Stimulated activated CD4-positive, alpha-beta T cell treated with anti-CD3 and anti-CD28 coated beads, Interleukin-4, amount 100 ng/mL, for 4 hours (primary cell): ENCODE measurements at places on chromosomes 1 and 21.

GRCh38 chr1:39828734-39829133 is 40.1 kb upstream of the BMP8B start:
- no peak for DNase-seq

DNA sequence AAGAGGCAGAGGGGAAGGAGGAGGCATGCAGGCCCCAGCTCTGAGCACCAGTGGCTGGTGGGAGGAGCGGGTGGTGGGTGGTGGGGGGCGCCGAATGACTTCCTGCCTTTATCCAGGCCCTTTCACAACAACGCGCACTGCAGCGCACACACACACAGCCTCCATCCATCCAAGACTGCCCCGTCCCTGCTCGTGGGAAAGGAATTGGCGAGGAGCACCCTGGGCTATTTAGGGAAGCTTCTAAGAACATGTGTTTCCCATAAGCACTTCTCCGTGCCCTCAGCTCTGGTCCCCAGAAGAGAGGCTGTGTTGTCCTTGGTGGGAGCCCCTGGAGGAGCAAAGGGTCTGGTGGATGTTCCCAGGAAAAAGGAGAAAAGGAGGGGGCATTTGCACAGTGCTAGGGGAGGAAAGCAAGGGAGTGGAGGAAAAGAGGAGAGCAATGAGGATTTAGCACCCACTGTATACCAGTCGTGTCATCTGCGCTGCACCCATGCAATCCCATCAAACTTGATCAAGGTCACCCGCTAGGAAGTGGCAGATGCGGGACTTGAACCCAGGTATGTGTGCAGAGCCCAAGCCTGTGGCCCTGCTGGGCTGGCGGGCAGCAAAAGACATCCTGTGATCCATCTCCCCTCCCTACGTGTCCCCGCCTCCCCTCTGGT is 28.1 kb downstream of the EPHA2 start:
- DNase-seq, result no peak

- no peak for DNase-seq
Measured at GRCh38 chr1:171220581-171221054, 27.7 kb upstream of the FMO1 start.

DNA sequence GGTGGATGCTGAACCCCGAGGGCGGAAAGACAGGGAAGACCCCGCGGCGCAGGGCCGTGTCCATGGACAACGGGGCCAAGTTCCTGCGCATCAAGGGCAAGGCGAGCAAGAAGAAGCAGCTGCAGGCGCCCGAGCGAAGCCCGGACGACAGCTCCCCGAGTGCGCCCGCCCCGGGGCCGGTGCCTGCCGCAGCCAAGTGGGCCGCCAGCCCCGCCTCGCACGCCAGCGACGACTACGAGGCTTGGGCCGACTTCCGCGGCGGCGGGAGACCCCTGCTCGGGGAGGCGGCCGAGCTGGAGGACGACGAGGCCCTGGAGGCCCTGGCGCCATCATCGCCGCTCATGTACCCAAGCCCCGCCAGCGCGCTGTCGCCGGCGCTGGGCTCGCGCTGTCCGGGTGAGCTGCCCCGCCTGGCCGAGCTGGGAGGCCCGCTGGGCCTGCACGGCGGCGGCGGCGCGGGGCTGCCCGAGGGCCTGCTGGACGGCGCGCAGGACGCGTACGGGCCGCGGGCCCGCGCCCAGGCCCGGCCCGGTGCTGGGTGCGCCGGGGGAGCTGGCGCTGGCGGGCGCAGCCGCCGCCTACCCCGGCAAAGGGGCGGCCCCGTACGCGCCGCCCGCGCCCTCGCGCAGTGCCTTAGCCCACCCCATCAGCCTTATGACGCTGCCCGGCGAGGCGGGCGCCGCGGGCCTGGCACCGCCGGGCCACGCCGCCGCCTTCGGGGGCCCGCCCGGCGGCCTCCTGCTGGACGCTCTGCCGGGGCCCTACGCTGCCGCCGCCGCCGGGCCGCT is 20.7 kb downstream of the FOXO6 start:
- peak; percentile 49 for DNase-seq

GRCh38 chr1:226640321-226641136 is 92.0 kb downstream of the STUM start:
- no peak for DNase-seq
